ENCODE measurements at places on chromosomes 7 and 10.
A peak's percentile ranks its signal among the peaks of the same experiment; 100 is the strongest.

DNA sequence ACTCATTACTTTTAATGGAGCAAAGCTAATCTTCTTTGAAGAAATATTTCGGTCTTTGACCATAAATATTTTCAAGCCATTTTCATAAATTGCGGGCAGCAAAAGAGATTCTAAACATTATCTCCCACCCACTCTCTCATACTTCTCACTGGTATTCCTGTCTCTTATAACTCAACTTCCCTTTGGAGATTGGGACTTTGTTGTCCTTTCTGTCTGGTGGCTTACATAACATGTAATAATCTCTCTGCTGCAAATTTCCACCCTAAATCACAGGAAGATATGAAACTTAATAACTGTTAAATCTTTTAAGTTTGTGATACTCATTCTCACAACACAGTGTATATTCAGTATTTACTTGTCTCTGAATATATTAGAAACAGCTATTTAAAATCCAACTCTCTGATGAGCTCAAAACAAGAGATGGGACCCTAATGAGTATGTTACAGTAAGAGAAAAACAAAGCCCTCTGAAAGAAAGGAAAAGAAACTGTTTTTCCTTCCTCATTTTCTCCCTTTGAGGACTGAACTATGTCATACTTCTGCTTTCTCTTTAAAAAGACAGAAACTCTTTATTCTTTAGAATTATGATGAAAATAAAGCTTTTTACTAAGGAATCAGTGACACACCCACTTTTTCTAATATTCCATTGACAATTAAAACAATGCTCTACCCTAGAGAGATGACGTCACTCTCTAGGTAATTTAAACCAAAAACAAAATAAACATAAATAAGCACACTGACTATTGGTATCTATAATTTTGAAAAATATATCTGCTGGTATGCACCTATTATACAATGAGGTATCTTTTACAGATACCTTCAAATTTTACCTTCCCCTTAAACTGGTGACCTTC, 14.7 kb downstream of the CALCR start:
- DNase-seq: no peak

DNA sequence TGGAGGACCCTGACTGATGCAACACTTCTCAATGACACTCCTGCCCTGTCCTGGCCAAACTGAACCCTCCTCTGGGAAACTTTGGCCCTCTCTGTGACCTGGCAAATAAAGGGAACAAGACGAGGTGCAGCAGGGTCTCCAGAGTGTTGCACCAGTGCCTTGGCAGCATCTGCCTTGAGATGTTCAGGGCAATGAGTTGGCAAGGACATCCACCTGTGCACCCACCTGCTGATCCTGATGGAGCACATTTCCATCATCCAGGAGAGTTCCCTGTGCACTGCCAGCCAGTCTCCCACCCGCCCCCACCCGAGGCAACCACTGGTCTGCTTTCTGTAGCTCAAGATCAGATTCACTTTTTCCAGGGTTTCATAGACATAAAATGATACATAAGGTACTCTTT, 407.4 kb downstream of the GRID1 start:
- DNase-seq: no peak

DNA sequence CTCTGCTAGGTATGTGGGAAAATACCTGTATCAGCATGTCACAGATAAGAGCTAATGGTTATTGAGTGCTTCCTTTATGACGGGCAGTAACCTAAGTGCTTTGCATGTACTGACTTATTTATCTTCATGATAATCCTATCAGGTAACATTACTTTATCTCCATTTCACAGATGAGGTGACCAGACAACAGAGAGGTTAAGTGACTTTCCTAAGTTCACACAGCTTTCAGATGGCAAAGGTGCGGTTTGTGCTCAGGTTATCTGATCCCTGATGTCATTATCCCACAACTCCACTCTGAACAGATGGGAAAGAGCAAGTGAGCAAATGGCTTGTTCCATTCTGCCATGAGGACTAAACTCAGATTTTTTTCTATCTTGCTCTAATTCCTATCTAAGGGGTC, 217.0 kb upstream of the PODXL start:
- no peak for DNase-seq

DNA sequence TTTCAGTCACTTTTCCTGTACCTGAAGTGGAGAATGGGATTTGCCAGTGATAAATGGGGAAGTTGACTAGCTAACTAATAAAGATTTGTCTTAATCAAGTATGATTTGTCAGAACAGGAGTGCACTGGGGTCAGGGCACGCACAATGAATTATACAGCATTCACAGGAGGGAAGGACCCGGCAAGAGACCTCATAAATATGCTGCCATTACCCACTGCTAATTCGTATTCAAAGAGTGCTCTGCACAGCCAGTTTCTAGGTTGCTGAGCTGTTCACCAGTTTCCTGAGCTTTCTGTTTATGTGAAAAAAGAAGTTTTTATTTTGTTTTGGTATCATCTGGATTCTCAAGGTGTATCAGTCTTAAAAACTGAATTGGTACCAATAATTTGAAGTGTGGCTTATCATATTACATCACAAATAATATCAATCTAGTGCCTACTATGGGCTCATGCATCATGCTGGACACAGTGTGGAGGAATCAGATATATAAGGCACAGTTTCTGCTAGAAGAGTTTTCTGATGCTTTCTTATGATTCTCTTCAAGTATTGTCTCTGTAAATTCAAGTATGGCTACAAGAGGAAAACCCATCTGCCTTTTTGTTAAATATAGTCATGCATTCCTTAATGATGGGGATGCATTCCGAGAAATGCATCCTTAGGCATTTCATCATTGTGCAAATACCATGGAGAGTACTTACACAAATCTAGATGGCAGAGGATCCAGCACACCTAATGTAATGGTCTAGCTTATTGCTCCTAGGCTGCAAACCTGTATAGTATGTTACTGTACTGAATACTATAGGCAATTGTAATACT, 202.2 kb downstream of the VTI1A start:
- peak; percentile 64 for DNase-seq

DNA sequence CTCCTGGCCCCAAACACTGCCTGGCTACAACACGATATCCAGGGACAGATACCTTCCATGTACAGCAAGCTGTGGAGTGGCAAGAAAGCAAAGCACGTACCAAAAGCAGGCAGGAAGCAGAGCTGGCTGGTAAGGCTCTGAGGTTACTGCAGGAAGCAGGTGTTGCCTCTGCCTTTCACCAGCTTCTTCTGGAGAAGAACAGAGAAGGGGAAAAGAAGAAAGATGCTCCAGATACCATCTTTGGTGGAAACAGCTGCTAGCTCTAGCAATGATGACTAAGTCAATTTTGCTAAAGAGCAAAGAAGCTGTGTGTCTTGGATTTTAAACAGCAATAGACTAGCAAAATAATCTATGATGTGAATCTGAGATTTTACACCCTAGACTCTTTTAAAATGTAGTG, 34.9 kb upstream of the PRSS1 start:
- DNase-seq: no peak

- DNase-seq: peak; percentile 71
These were observed 13.1 kb upstream of the ARPC1A start for GRCh38 chr7:99312316-99313203.

GRCh38 chr7:55931421-55932151, 20.1 kb upstream of the MRPS17 start:
- DNase-seq: no peak

GRCh38 chr10:68145705-68146104, 36.4 kb downstream of the MYPN start:
- DNase-seq: no peak

DNA sequence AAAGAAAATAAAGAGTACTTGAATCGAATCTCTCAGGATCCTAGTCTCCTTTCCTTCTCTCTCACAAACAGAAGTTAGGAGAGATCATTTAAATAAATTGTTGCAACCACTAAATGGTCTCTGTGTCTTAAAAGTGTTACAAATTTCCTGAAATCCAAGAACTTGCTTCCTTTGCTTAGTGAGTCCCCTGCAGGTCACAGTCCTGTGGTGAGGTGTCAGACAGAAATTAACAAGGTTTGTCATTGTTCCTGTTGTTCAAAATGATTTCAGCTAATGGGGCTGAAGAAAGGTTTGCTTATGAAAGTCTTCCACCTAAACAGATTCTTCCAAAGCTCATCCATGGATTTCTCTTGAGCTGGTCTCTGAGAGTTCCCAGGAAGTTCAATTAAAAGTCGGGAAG, 151.6 kb upstream of the SLC26A5 start:
- no peak for DNase-seq

GRCh38 chr7:3771906-3772305, 470.9 kb downstream of the SDK1 start:
- DNase-seq: no peak

GRCh38 chr10:79367426-79368189, 20.3 kb downstream of the PPIF start:
- DNase-seq: peak; percentile 61

DNA sequence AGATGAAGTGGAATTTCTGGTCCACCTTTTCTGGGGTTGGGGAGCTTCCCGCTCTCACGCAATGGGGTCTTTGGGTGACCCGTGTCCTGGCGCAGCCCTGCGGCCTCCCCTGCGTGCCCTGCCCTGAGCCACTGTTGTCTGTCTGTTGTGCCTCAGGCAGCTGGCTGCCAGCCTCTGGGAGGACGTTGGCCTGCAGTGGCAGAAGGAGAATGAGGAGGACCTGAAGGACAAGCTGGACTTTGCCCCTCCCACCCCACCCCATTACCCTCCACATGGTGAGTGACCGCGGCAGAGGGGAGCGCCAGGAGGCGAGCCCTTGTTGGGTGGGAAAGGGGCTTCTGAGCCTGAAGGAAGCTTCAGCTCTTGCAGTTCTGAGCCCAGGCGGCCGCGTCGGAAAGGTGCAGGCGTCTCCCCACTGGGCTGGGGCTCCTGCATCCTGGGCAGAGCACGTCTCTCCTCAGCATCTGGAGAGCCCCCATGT, 14.2 kb upstream of the PRKAR1B start:
- DNase-seq: no peak
